ENCODE measurements at places on chromosomes 12 and 14.

DNA sequence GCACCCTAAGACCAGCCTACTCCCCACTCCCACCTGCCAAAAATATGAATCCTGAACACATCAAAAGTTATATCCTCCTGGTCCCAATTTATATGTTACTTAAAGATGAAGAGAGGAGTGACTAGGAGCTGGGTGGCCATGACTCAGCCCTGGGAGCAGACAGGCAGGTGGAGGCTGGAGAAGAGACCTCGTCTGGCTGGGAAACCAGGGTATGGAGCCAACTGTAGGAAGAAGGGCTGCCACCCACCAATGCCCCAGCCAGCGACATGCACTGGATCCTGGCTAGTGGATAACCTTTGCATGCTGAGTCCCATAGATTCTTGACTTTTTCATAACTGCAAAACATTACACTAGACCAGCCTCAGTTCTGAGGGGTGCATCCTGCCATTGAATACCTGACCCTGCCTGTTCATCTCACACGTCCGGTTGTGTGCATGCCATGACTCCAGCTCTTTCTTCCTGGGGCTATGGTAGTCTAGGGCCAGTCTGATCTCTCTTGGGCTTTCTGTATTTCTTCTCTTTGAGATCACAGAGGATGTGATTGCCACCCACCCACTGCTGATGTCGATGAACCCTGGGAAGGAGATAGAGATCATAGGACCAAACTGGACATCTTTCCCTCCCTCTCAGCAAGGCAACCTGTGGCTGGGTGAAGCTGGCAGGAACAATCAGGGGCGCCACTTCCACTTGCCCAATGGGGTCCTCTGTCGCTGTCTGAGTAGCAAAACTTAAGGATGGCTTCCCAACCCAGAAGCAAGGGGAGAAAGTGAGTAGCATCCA is 69.6 kb upstream of the DDX11 start:
- no peak for DNase-seq

DNA sequence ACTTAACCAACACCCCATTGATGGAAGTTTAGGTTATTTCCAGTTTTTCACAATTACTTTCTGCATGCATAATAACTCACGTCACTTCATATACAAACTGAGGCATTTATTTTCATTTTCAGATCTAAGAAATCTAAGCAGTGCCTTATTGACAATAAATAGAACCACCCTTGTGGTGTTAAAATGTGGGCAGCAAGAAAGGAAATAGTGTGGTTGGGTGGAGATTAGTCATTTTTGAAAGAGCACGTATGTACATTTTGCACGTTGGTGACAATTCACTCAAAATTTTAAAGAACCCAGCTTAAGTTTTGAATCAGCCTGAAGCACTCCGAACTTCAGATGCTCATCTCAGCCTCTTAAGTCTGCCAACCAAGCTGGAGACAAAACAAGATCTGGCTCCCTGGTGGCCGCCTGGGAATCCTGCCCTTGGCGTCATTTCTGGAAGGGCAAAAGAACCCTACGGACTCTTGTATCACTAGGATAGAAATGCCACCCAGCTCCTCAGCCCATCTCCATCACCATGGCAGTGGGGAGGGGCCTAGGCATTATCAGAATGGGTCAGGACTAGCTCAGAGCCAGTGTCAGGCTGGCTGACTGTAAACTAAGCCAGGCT is 89.5 kb upstream of the BCL2L14 start:
- DNase-seq: peak; percentile 20

- DNase-seq: peak; percentile 13
Observed at GRCh38 chr12:132170637-132171292, 26.5 kb downstream of the NOC4L start.

DNA sequence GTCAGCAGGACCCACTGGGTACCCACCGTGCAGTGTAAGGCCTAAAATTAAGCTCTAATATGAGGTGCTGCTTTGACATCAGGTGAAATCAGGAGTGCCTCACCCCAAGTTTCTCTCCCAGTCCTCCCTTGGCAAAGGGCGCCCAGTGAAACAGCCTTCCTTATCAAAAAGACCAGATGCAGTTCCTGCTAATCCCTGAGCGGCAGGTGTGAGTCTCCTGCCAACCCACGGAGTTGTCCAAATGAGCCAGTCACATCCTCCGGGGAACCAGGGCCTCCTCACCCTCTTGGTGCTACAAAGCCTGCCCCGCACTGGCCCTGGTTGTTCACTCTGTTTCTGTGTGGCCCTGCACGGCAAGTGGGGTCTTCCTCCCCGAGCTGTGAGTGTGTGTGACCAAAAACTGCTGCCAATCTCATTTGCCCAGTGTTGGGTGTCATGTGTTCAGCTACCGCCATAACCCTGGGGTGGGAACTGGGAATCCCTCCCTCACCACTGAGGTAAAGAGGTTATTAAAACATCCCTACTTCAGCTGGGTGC is 20.2 kb upstream of the P2RX4 start:
- no peak for DNase-seq

GRCh38 chr14:97697772-97698171 is 900.6 kb downstream of the VRK1 start:
- DNase-seq: peak; percentile 24

Data from activated CD8-positive, alpha-beta memory T cell treated with anti-CD3 and anti-CD28 coated beads, Interleukin-2, amount 50 U/mL, for 4 hours (primary cell).